ENCODE measurements at places on chromosomes 1 and 21. TPM values are rescaled to one million over a fixed set of nuclear protein-coding genes. Genes with fewer than 3 reads are reported as not detected.

Gene CD2
- not detected for polyA plus RNA-seq

GRCh38 chr1:154104433-154105082, 50.3 kb downstream of the NUP210L start:
- H3K27ac ChIP-seq = no peak overlapping the region
- no peaks in the 10 kb centered on the region for H3K27me3 ChIP-seq
- DNase-seq = no peak
- H3K4me3 ChIP-seq = no peak overlapping the region

- no peaks in the 10 kb centered on the region for H3K27me3 ChIP-seq
- peaks cover 1% of the 10 kb centered on the region for H3K36me3 ChIP-seq
- H3K27ac ChIP-seq = no peak overlapping the region
- no peaks in the 10 kb centered on the region for H3K4me1 ChIP-seq
- DNase-seq = no peak
- no peak overlapping the region for H3K4me3 ChIP-seq
These were observed 75.1 kb downstream of the LYST start for GRCh38 chr1:235791532-235792060.

GRCh38 chr1:59162665-59163064, 134.2 kb upstream of the FGGY start:
- no peak overlapping the region for H3K4me3 ChIP-seq
- no peaks in the 10 kb centered on the region for H3K27me3 ChIP-seq
- H3K4me1 ChIP-seq = no peaks in the 10 kb centered on the region
- H3K36me3 ChIP-seq = no peaks in the 10 kb centered on the region
- H3K27ac ChIP-seq = no peak overlapping the region

GRCh38 chr1:6486433-6487011, 4.9 kb downstream of the PLEKHG5 start:
- H3K4me1 ChIP-seq = no peaks in the 10 kb centered on the region
- H3K4me3 ChIP-seq = no peak overlapping the region
- H3K27me3 ChIP-seq = peaks cover 16% of the 10 kb centered on the region

Data from fibroblast of lung (primary cell).